ENCODE measurements at places on chromosomes 7 and 10.

GRCh38 chr7:131031099-131031868 lies 296.4 kb upstream of the MKLN1 start:
- no peaks in the 10 kb centered on the region for H3K36me3 ChIP-seq
- no peaks in the 10 kb centered on the region for H3K4me1 ChIP-seq
- no peaks in the 10 kb centered on the region for H3K27me3 ChIP-seq
- no peak overlapping the region for H3K27ac ChIP-seq
- no peak for DNase-seq

GRCh38 chr7:121344093-121344492 lies 15.3 kb downstream of the WNT16 start:
- DNase-seq: no peak
- H3K27ac ChIP-seq: no peak overlapping the region
- H3K4me3 ChIP-seq: no peak overlapping the region
- H3K36me3 ChIP-seq: no peaks in the 10 kb centered on the region
- no peaks in the 10 kb centered on the region for H3K27me3 ChIP-seq

DNA sequence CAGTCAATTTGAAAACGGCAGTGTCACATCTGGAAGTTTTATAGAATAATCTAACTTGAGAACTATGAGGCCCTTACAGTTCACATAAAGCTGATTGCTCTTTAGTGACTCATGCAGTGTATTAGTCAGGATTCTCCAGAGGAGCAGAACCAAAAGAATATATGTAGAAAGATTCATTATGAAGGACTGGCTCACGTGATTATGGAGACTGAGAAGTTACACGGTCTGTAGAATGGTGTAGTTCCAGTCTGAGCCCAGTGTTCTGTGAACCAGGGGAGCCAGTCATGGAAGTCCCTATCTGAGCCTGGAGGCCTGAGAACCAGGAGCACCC lies 21.5 kb downstream of the RBM33 start:
- no peak for DNase-seq
- no peaks in the 10 kb centered on the region for H3K27me3 ChIP-seq
- peaks cover 2% of the 10 kb centered on the region for H3K4me1 ChIP-seq
- no peaks in the 10 kb centered on the region for H3K36me3 ChIP-seq
- no peak overlapping the region for H3K27ac ChIP-seq
- H3K4me3 ChIP-seq: no peak overlapping the region

- no peaks in the 10 kb centered on the region for H3K4me1 ChIP-seq
- peak; percentile 65 for DNase-seq
- no peak overlapping the region for H3K4me3 ChIP-seq
Observed at GRCh38 chr10:48708144-48708543, 23.5 kb downstream of the WDFY4 start.

DNA sequence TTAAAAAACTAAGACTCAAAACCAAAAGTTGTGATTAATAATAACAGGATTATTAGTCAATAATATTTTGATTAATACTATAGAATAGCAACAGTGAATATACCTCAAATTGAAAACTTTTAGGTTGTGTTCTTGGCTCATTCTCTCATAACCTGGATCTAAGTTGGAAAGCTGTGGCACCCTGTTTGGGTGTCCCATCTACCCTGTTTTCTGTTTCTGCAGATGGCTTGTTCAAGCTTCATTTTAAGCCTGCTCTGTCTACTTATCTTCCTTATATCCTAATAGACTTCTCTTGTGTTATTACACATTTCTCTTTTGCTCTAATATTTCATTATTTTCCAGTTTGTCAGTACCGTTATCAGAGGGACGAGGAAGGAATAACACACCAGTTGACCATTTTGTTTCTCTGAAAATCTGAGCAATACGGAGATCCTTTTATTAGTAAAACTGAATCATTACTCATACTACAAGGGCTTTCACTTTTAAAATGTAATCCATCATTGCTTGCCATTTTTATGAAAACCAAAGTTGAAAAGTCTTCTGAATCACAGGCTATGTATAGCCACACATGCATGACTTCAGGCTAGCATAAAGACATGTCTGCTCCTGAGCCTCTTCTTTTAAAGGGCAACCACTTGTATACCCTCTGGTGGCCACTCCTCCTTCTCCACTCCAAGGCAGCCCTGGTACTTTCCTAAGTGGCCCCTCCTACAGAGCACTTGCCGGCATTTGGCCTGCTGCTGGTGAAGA lies 22.3 kb downstream of the COX15 start:
- no peaks in the 10 kb centered on the region for H3K4me1 ChIP-seq
- H3K27me3 ChIP-seq: no peaks in the 10 kb centered on the region
- no peak overlapping the region for H3K27ac ChIP-seq
- peaks cover 3% of the 10 kb centered on the region for H3K36me3 ChIP-seq
- no peak overlapping the region for H3K4me3 ChIP-seq
- peak; percentile 50 for DNase-seq
